ENCODE measurements at places on chromosomes 6 and 20.

DNA sequence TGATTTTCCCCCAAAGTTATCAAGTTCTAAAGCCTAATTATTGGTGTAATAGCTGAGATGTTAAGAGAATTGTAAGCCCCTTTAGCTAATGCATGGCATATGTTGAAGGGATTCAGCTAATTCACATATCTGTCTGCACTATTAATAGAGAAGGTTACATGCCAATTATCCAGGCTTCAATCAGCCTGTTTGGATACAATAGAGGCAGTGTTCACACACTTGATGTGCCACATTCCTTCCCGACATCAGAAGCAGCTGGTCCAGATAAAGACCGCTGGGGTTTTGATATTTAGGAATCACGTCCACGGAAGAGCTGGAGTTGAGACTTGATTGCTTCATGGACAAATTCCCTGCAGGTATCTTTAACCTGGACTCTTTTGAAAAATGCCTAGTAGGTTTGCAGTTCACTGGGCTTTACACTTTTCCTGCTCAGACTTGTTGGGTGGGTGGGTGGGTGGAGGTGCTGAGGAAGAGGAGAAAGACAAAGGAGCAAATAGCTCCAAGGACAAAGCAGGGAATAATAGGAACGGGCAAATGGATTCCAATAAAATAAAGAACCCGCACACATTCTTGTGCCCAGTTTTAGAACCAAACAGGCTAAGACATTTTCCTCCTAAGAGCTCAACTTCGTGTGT, 142.6 kb upstream of the ZNF217 start:
- no peak for DNase-seq

DNA sequence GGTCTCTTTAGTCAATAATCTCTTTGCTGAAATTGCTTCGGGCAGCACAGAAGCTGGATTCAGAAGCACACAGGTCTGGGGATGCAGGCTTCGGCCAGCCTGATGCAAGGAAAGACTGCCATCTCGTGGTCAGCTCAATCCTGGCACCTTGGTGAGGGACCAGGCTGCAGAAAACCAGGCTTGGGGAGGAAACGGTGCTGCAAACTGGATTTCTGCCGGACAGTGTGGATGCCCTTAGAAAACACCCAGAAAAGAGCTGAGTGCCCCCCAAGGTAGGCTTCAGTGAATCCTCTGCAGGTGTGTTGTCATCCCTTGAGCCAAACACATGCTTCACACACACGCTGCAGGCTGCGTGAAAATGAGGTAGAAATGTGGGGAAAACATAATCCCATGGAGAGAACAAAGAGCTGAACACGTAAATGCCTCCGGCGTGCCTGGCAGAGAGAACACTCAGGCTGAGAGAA, 89.8 kb upstream of the PAX1 start:
- peak; percentile 39 for DNase-seq

DNA sequence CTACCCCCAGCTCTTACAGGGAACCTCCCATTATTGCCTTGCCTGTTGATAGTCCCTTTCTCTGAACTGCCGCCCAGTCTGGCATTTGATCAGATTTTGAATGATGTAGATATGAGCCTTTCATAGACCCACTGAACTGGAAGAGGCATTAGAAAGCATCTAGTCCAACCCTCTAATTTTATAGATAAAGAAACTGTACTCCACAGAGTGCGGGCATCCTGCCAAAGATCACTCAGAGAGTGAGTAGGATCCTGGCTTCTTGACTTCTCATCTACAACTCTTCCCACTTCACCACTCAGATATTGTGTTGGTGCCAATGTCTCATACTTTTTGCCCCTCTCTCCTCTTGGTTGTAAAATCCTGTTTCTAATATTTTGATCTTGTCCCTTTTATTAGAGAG, 179.2 kb upstream of the BMP2 start:
- DNase-seq: no peak

- no peak for DNase-seq
Measured at GRCh38 chr6:139109558-139109957, 25.3 kb upstream of the HECA start.

DNA sequence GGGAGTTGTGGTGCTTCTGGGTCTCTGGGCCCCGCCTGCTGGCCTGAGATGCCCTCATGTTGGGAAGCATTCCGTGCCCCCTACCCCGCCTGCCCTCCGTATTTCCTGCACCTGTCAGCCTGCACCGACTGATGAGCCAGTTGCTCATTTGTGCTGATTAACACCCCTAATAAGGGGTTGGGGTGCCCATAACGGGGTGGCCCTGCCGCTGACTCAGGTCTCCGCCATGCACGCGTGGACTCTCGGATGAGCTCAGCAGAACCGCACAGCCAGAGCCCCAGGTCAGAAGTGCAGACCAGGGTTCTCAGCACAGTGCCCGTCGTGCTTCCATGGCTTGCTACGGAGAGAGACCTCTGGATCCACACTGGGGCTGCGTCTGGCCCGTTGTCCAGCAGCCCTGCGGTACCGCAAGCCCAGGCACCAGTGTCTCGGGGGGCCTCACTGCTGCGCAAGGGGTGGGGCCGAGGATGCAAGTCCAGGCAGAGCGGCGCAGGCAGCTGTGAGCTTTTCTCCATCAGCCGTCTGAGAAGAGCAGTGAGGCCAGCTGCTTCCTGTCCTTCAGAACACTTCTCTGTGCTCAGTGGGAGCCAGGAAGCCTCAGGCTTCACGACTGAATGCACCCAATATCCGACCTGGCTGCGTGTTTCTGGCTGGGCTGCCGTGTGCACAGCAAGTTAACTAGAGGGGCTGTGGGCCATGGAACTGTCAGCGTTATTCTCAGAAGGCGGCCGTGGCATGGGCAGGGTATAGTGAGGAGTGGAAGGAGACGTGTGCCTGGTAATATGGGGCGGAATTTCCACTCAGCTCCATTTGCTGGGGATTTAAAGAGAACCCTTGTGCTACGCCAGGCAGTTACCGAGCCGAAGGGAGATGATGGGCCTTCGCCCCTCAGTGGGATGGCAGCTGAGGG, 18.6 kb downstream of the MTG2 start:
- DNase-seq: no peak

- no peak for DNase-seq
Measured at GRCh38 chr6:84847390-84848160, 83.2 kb upstream of the TBX18 start.

DNA sequence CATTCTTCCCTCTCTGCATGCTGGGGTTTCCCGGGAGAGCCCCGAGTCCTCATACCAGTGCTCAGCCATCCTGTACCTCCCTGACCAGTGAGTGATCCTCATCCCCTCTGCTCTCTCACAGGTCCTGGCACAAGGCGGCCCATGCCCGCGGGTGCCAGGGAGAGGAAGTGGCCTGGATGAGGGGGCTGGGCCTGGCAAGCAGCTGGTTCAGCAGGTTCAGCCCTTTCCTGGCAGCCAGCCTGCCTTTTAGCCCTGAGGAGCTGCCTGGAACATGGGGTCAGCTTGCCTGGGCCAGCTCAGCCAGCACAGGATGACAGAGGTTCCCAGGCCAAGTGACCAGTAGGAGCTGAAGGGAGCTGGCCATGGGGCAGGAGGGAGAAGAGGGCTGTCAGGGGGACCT, 10.9 kb downstream of the MOCS1 start:
- DNase-seq: no peak
